ENCODE measurements at places on chromosomes 6 and 20.

GRCh38 chr6:21831521-21832291 is 238.2 kb downstream of the SOX4 start:
- DNase-seq = peak; percentile 85

DNA sequence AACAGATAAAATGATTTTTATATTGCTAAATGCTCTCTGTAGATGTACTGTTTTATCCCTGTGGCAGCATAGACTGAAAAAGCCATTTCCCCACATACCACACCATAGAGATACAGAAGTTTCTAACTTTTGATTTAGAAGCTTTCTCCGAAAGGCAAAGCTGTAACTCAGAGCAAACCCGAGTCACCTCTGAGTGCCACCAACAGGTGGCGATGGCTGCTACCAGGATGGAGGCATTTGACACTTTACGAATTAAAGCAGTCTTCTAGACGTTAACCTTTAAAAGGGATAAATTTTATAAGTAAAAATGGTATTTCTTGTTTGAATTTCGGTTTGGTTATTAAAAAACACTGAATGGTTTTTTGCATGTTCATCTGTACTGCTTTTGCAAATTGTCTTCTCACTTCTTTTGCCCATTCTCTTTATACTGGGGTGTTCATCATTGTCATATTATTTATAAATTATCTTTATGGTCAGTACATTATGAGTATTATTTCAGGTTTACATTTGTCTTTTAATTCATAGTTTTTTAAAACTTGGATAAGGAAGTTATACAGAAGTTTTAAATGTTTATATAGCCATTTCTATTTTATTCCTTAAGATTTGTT is 201.0 kb upstream of the CEP162 start:
- DNase-seq = peak; percentile 61

GRCh38 chr6:83911278-83911677 is 51.8 kb downstream of the CYB5R4 start:
- no peak for DNase-seq

DNA sequence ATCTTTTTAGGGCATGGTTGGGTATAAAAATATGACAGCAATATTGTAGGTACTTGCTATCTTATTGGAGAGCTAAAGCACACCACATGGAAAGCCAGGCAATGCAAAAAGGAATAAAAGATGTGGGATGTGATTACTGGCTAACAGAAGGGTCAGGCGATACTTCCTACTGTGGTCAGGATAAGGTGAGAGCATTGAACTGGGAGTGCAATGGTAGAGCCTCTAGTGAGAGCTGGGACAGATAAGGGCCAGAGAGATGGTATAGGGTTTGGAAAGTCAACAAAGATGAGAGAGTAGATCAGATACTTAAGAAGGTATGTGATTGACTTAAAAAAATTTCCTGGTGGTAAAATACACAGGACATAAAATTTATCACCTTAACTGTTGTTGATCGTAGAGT is 160.7 kb upstream of the MAN1A1 start:
- DNase-seq = no peak

DNA sequence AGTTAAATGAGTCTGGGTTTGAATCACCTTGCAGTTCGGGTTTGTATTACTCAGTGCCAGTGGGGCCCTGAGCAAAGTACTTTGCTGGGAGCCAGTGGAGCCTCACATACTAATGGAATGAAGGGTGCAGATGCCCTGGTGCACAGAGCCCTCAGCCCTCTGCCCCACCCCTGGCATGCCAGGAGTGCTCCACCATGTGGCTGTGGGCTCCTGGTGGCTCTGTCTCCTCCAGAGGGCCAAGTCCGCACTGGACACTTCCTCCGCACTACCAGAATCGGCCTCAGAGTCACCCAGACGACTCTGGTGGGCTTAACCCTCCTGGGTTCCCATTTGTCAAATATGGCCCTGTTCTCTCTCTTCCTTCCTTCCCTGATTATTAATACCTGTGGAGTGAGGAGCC is 94.0 kb downstream of the STK35 start:
- no peak for DNase-seq

GRCh38 chr6:117561128-117561527 is 41.2 kb downstream of the GOPC start:
- no peak for DNase-seq

DNA sequence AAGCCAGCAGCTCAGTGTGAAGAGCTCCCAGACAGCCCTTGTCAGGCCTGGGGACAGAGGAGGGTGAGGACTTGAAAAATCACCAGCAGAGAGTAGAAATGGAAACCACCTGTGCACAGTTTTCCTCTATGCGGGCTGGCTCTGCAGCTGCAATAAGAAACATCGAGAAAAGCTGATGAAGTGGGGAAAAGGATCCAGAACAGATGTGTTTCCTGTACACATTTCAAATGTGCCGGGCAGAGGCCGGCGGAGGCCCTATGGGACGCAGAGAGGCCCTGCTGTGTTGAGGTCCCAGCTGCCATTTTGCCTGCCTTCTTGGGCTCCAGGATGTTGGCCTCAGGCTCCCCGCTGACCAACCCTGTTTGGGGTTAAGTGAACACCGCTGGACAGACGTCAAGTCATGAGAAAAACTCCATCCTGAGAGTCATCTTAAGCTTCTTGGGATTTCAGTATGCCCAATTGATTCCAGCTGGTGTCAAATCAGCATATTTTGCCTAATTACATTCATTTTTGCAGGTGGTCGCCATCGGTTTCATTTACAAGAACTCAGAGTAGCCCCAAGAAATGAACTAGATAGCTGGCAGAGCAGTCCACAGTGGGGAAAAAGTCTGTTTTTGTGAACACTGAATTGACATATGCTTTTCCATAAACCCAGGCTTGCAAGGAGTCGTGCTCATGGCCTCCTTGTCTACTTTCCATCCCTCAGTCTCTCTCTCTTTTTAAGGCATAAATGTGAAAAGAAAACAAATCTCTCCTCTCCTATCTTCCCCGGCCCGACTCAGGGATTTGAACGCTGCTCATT is 150.4 kb upstream of the PHACTR3 start:
- no peak for DNase-seq

DNA sequence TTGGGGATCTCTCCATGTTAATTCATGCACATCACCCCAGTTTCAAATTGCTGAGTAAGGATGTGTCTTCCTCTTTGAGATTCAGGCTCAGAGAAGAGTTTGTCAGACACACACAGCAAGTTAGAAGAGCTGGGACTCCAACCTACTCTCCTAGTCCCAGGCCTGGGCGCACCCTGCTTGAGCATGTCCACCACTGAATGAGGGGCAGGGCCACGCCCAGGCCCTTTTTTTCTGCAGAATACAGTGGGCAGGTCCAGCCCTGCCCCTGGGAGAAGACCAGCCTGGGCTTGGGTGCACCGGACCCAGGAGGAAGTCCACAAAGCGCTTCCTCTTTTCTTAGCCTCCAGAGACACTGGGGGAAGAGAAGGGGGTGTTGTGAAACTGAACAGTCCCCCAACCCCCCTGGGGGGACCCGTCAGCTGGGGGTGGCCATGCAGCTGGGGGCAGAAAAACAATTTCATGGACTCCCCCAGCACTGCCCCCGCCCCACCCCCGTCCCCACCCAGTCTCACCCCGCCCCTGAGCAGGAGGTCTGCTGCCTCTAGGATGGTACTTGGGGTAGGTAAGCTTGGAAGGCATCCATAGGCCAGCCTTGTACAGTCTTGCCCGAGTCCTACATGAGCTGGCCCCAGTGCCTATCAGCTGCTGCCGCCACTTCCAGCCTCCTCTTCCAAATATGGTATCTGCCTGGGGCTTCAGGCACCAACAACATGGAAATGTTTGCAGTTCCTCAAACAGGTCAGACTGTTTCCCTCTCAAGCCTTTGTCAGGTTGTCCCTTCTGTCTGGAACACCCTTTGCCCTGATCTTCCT is 11.7 kb upstream of the HCK start:
- DNase-seq = no peak

GRCh38 chr6:43078691-43079090 is 2.6 kb downstream of the PTK7 start:
- peak; percentile 90 for DNase-seq

GRCh38 chr6:107815846-107816245 is 8.3 kb downstream of the SCML4 start:
- no peak for DNase-seq

DNA sequence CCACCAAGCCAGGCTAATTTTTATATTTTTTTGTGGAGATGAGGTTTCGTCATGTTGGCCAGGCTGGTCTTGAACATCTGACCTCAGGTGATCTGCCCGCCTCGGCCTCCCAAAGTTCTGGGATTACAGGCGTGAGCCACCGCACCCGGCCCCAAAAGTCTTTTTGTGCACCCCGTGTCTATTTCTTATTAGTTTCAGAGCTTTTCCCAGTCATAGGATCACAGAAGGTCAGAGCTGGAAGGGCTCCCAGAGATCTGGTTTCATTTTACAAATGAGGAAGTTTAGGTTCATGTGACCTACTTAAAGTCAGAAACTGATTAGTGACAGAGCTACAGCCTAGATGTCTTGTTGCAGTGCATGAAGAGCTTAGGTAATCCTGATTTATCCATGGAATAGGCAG is 1.6 kb upstream of the OGFRL1 start:
- peak; percentile 64 for DNase-seq

DNA sequence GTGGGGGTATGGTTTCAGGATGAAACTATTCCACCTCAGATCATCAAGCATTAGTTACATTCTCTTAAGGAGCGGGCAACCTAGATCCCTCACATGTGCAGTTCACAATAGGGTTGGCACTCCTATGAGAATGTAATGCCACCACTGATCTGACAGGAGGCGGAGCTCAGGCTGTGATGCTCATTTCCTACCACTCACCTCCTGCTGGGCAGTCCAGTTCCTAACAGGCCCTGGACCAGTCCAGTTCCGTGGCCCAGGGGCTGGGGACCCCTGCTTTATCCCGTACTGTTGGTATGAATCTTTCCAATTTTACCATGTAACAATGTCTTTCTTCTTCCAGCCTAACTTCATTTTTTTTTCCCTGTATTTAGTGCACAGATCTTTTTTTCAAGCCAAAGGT is 94.9 kb downstream of the OGFRL1 start:
- DNase-seq = no peak

DNA sequence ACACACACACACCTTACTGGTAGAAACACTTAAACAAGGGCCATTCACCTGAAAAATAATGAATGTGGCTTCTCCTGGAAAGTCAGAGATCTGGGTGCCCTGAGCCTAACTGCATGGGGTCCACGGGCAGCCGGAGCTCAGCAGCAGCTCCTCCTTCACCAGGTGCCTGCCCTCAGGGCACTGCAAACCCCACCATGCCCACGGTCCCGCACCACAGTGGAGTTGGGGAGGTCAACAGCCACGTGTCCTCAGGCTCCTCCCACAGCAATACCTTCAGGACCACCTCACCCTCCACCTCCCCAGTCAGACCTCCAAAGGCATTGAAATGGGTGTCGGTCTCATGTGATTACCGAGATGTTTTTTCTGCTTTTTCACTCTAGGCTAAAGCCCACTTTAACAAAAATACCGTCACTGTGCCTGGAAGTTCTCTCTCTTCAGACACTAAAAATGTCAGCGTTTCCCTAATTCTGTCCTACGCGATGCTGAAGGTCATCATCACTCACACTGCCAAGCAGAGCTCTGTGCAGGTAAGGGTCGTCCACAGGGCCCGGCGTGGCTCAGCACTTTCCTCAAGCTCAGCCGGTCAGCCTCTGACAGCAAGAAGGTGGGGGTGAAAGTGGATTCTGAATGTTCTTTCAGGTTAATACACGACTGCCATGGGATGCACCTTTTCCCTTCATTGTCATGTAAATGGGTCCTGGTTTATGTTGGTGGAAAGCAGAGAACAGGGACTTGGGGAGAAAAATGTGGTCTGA is 48.9 kb downstream of the CDK5RAP1 start:
- DNase-seq = no peak

GRCh38 chr6:36752187-36752885 is 54.7 kb downstream of the RAB44 start:
- no peak for DNase-seq

GRCh38 chr6:167898673-167899311 is 72.1 kb downstream of the AFDN start:
- peak; percentile 59 for DNase-seq

- DNase-seq = peak; percentile 95
Measured at GRCh38 chr6:160930547-160931377, 60.8 kb upstream of the MAP3K4 start.

- no peak for DNase-seq
Measured at GRCh38 chr6:36871686-36872085, 2.9 kb downstream of the PPIL1 start.

DNA sequence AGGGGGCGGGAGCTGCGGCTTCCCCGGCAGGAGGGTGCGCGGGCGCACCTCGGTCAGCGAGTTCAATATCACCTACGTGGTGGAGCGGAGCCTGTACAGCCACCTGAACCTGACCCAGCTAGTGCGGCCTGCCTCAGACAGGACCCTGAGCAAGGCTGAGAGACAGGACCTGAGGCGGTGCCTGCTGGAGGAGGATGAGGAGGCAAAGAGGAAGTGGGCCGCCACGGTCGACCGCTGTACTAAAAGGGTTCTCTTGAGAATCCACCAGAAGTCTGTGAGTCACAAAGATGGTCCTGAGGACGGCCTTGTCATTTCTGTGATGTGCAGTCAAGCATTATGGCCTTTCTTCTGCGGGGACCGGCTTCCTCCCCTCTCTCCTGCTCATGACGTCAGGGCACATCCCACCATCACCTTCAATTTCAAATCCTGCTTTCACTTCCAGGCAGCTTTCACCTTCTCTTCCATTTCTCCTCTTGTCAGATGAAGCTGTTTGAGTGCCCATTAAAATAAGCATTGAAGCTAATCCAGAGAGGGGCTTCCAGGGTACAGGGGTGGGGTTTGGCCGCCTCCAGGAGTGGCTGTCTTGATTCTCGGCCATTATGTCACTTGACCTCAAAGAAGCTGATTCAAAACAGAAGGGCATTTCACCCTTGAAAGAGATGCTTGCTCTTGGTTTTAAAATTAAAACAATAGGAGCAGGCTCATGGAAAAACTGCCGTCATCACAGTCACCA is 177.6 kb downstream of the SASH1 start:
- no peak for DNase-seq

DNA sequence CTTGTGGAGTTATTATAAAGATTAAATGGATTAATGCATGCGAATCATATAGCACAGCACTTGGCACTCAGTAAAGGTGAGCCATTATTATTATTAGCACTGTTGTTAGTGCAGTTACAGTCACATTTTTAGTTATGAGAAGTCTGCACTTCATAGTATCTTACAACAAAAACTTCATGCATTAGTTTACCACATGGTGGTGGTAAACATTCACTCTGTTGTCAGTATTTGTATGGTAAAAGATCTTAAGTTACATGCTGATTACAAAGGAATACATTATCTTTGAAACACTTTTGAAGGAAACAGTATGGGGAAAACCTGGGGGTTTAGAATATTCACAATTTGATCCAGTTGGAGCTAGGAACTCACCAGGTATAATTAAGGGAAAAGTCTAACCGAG is 20.8 kb downstream of the TMEM14A start:
- DNase-seq = peak; percentile 35

- no peak for DNase-seq
Measured at GRCh38 chr20:58130156-58130555, 98.3 kb downstream of the ANKRD60 start.

- no peak for DNase-seq
Measured at GRCh38 chr6:69974193-69974592, 107.8 kb downstream of the COL19A1 start.

- no peak for DNase-seq
Measured at GRCh38 chr6:90654166-90654565, 67.3 kb upstream of the MAP3K7 start.

GRCh38 chr6:138001750-138002349 is 105.4 kb downstream of the PERP start:
- peak; percentile 39 for DNase-seq

Measured in AG10803 (cell line).